A549 (cell line): ENCODE measurements at places on chromosomes 12 and 14.
A peak's percentile ranks its signal among the peaks of the same experiment; 100 is the strongest.

- no peak for DNase-seq
Measured at GRCh38 chr12:79069009-79069408, 204.4 kb downstream of the SYT1 start.

DNA sequence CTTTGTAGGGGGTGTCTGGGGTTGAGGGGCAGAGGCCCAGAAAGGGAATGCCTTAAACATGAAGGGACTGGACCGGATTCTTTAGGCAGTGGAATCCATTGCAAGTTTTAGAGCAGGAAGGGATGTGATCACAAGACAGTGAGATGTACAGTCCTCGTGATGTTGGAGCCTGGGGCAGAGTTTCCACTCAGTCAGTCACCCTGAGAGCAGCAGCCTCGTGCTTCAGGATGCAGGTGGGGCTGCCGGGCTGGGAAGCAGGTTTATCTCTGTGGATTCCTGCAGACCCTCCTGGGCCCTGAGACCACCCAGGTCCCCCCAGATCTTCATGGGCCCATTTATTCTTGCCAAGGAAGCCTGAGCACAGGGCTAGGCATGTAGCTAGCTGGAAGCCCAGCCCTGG, 38.5 kb downstream of the RIN3 start:
- DNase-seq: no peak

DNA sequence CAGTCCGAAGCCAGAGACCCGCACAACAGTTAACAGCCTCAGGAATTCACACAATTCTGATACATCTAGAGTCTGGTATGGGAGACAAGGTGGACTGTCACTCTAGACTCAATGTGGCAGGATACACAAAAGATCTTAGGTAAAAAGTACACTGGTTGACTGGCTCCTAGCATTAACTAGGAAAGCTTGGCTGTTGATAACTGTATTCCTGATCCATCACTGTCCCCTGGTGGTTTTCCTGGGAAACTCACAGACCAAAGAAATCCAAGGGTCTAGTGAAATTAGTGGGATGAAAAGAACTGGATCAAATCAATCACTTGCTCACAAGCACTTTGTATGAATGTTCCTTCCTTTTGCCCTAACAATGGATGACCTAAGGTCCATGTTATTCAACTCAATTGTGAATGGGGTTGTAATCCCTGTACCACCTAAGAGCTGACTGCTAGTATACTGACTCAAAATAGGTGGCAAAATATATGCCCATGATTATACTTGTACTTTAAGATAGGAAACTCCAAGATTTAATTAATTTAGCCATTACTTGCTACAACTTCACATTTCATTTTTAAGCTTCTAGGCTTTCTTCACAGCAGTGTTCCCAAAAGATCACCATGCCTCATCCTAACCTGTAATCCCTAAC, 14.0 kb downstream of the NPC2 start:
- DNase-seq: peak; percentile 41

- no peak for DNase-seq
Measured at GRCh38 chr12:119306593-119306992, 27.9 kb upstream of the CCDC60 start.

GRCh38 chr12:67155863-67156262, 113.3 kb upstream of the CAND1 start:
- peak; percentile 10 for DNase-seq

GRCh38 chr14:100590726-100591452, 3.7 kb upstream of the BEGAIN start:
- DNase-seq: no peak

- DNase-seq: no peak
Measured at GRCh38 chr12:65496617-65497016, 218.1 kb downstream of the MSRB3 start.
